ENCODE measurements at places on chromosomes 2 and 18.

DNA sequence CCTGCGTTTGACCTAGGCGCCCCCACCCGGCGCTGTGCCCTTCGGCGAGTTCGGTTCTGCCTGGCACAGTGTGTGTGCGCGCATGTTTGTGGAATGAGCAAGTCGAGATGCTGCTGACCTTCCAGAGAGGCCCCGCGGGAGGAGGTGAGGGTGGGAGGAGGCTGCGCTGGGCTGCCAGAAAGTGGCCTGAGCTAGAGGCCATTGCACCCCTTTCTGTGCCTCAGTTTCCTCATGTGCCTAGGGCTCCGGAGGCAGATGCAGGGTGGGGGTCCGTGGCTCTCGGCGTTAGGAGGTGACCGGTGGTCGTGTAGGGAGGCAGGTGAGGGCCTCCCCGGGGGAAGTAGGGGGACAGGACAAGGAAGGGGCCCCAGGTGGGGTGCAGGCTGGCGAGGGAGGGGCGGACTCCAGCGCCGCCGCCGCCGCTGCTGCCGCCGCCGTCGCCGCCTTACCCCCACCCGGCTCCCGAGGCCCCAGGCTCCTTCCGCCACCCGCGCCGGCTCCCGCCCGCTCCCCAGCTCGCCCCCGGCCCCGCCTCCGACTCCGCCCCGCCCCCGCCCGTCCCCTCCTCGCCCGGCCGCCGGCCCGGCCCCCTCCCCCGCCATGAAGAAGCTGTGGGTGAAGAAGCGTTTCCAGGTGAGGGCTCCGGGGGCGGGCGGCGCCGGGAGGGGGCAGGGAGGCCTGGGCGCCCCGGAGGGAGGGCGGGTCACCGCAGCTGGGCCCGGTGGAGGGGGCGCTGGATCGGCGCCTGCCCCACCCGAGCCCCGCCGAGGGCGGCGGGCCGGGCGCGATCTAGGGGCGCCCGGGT is 7.0 kb downstream of the SPEG start:
- no peak for DNase-seq

GRCh38 chr2:177328056-177328455 is 63.5 kb upstream of the NFE2L2 start:
- DNase-seq: no peak

DNA sequence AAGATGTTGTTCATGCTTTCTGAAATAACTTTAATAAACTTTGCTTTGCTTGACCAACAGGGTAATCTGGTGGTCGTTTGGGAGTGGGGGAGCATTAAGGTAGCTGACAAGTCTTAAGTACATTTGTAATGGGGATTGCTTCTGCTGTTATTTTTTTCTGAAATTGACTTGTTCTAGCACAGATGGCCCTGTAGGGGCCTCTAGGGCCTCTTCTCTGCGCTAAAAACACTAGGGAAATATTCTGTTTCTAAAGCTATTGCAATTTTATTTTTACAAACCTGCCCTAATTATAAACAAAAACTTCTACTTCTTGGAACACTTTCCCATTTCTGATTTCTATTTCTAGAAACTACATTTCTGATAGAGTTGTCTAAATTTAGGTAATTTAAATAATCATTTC is 191.3 kb upstream of the KCNJ3 start:
- no peak for DNase-seq

- DNase-seq: no peak
These were observed 356.2 kb upstream of the SPRED2 start for GRCh38 chr2:65788556-65788955.

DNA sequence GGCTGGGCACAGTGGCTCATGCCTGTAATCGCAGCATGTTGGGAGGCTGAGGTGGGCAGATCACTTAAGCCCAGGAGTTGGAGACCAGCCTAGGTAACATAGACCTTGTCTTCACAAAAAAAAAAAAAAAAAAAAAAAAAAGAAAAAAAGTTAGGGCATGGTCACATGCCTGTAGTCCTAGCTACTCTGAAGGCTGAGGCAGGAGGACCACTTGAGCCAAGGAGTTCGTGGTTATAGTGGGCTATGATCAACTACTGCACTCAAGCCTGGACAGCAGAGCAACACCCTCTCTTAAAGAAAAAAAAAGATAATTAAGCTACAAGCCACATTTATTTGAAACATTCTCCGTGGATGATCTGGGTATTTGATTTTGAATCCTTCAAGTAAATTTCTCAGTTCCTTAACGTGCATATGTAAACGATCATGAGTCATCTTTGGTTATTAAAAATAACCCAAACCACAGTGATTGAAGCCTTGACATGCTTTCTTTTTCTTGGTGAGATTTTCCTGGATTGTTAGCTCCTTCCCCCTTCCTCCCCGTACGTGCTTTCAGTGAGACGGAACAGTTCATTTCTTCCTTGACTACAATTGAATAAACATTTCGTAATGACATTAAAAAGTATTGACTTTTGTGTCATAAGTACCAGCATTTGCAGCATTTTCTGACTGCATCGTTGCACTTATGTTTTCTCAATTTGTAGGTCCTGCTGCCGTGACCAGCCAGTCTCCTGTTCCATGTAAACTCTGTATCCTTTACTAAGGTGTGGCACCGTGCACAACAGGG is 20.3 kb downstream of the RMC1 start:
- no peak for DNase-seq

DNA sequence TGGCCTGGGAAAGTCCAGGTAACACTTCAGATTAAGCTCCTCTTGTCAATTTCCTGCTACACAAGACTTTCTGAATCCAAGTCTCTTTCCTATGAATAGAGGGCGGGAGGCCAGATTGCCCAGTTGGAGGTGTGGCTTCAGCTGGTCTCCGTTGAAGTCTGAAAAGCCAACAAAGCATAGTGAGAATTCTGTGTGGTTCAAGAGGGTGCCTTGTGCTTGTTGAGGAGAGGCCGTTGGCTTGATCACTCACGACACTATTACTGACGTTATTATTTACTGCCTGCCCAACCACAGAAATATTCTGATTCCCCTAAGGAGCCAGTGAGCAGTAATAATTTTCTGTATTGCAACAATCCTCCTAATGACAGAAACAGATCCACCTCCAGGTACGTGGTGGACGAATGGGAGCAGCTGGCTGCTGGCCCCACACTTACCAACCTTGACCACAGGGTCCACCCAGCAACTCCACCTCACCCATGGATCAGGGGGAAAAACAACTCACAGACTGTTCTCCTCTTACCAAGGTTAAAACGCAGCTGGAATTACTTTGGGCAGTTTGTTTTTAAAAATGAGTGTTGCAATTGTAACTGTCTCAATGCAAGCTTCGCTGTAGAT is 21.9 kb downstream of the NRP2 start:
- no peak for DNase-seq

GRCh38 chr2:128685841-128686496 is 367.3 kb upstream of the HS6ST1 start:
- no peak for DNase-seq

DNA sequence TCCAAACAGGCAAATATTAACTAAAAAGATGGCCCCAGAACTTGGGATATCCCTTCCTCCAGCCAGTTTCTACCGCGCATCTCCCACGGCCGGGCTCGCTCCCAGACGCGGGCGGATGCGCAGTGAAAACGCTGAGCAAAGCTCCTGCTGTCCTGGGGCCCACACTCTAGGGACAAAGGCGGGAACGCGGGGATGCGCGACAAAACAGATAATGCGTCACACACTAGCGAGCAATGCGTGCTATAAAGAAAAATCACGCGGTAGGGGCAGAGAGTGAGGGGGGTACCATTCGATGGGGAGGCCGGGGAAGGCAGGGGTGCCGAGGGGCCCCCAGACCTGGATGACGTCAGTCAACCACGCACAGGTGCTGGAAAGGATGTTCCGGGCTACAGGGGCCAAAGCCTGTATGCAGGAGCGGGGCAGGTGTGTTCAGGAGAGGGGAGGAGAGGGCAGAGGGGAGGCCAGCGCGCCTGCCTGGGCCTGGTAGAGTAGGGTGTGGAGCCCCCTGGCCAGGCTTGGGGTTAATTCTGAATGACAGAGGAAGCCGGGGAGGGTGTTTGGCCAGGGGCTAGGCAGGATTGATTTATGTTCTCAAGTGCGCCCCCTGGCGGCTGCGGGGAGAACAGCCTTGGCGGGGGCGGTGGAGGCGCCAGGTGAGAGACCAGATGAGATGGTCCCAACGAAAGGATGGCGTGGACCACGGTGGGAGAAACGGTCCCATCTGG is 14.9 kb upstream of the ITM2C start:
- no peak for DNase-seq

DNA sequence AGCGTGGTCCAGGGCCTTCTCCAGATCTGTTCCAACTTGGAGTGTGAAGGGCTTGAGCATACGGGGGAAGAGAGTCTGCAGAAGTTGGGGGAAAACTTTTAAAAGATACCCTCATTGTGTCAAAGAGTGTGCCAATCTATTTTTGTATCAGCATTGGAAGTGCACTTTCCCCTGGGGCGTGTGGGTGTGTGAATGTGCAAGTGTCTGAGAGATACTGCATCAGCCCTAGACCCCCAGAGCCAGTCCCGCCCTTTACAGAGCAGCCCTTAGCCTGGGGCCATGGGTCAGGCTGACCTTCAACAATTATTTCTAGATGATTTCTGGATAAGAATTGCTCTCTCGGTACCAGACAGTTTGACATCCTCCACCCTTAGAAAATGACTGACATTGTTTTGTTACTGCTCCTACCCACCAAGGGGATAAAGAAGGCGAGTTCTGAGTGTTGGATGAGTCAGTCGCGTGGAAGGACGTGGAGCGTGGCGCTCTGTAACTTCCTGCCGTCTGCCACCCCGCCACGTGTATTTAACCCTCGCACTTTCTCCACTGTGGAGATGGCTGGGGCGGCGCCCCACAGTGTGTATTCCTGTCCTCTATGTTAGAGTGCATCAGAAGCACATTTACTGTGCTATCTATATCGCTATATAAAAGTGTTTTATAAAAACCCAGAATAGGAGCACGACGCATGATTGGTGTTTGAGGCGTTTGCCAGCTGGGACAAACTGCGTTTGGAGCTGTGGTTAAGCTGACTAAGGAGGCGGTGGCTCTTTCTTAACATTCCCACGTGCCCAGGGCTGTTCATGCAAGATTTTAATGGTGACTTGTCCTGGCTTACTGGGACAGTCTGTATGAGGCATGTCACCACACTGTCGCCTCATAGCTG is 122.6 kb downstream of the CABLES1 start:
- peak; percentile 49 for DNase-seq

- DNase-seq: no peak
These were observed 304.7 kb upstream of the SYT4 start for GRCh38 chr18:43581936-43582519.
